AML-193 (cell line): ENCODE measurements at places on chromosomes 7 and 10.

- DNase-seq: peak; percentile 62
Observed at GRCh38 chr7:107103369-107103768, 58.9 kb downstream of the PRKAR2B start.

GRCh38 chr10:97207131-97207530 lies 21.4 kb upstream of the SLIT1 start:
- DNase-seq: no peak

- no peak for DNase-seq
Observed at GRCh38 chr7:144388950-144389349, 14.5 kb downstream of the NOBOX start.

DNA sequence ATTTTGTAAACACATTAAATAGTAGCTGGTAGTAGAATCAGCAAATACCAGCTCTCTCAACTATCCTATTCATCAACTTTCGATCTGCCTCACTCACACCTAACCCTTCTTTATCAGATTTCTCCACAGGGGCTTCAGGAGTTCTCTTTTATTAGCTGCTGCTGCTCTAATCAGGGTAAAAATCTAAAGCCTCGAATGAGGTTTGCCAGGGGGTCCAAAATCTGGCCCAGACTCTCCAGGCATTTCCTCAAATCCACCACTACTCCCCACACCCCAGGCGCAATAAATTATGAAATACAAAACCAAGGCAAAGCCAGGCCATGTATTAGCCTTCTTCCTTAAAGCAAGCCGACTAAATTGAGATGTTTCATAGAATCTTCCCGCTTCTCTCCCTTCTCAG lies 2.3 kb downstream of the RNF216 start:
- no peak for DNase-seq

DNA sequence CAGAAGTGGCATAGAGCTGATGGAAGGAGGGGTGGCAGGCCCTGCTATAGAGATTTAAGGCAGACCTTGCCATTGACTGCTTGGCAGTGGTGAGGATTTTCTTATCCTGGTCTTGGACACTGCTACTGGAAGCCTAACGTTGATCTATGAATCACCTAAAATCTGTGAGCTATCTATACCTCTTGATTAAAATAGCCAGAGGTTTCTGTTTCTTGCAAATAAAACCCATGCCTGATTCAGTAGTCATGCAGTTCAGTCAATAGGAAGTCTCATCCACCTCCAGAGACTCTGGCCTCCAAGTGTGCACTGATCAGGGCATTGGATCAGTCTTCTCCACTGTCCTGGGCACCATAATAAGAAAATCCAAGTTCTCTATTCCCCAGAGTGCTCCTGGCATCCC lies 286.5 kb downstream of the PTEN start:
- DNase-seq: no peak

- no peak for DNase-seq
Observed at GRCh38 chr10:31290386-31290785, 28.6 kb upstream of the ZEB1 start.

DNA sequence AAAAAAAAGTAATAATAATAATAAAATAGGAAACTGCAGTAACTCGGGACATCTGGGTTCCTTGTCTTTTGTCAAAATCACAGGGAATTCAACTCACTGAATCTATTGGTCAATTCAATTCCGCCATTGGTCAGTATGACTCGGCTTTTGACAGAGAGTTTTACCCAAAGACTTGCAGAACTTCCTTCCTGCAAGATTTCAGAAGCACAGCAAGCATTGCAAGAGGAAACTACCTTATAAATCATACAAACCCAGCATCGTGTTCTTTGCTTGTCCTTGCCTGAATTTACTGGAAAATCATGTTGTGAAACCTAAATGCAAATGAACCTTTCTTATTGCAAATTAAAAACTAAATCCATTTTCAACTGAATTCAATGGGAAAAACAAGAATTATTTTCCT lies 15.5 kb downstream of the KLF6 start:
- DNase-seq: peak; percentile 82

- no peak for DNase-seq
Observed at GRCh38 chr7:7438851-7439250, 96.8 kb downstream of the COL28A1 start.

DNA sequence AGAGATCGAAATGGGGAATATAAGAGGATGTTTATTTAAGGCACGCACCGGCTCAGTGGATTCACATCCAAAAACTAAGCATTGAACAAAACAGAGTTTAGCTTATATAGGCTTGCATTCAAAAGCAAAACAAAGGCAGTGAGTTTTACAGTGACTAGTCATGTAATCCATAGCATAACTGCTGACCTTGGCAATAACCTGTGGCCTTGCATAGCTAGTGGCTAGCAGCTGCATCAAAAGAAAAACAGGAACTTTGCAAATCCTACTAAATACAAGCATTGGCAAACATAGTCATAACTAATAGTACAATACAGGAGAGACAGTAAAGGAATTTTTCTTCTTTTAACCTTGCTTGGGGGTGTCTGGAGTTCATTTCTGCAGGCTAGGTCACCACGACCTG lies 9.7 kb upstream of the ZNF485 start:
- DNase-seq: peak; percentile 54

GRCh38 chr10:116627386-116627933 lies 6.7 kb downstream of the PNLIPRP2 start:
- DNase-seq: no peak

DNA sequence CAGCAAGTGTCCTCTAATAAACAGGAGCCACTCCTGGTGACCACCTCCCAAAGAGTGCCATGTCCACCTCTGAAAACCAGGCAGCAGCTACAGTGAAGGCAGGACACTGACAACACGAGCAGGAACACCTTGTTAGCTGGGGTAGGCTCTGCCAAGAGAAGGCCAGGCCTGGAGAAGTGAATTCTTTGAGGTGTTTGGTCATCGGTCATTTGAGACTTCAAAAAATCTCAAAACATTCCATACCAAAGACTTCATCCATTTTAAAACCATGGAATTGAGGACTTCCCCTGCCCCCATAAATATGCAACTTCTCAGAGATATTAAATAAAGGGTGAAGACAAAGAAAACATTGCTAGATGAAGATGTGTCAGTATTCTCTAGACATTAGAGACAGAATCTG lies 28.4 kb upstream of the OPALIN start:
- no peak for DNase-seq

DNA sequence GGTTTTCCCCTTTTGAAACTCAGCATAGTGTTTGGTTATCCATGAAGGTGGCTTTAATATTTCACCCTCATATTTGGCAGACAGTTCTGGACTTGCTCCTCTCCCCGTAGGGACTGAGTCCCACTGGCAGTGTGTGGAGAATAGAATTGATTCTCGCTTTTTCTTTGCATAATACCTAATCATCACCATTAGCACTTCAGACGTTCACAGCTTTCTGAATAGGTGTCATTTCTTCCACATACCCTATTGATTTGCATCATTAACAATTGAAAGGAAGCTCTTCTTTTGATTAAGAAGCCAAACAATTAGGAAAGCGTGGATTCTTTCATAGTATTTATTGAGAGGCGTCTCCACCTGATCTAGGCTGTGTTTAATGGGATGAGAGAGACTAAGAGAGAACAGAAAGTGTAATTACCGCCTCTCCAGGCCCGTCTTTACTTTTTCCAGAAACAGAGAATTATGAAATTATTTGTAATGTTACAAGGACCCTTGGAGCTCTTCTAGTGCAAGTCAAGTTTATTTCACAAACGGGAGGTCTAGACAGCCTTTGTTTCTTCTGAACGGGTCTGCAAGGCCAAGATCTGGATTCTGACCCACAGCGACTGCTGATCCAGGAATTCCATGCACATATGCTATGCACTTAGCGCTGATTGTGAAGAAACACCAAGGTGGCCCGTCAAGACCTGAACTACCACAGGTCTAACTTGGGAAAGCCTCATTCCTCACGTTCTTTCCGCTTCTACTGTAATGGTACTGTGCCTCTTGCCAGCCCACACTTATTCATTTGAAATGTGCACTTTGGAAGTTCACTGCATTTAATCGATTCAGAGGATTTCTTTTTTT lies 249.9 kb upstream of the C7orf33 start:
- no peak for DNase-seq
